ENCODE measurements at places on chromosomes 16 and 17.

- no peak for DNase-seq
- H3K4me3 ChIP-seq = no peak overlapping the region
- no peaks in the 10 kb centered on the region for H3K27me3 ChIP-seq
- H3K36me3 ChIP-seq = no peaks in the 10 kb centered on the region
These were observed 3.4 kb upstream of the WIPI1 start for GRCh38 chr17:68460715-68461114.

DNA sequence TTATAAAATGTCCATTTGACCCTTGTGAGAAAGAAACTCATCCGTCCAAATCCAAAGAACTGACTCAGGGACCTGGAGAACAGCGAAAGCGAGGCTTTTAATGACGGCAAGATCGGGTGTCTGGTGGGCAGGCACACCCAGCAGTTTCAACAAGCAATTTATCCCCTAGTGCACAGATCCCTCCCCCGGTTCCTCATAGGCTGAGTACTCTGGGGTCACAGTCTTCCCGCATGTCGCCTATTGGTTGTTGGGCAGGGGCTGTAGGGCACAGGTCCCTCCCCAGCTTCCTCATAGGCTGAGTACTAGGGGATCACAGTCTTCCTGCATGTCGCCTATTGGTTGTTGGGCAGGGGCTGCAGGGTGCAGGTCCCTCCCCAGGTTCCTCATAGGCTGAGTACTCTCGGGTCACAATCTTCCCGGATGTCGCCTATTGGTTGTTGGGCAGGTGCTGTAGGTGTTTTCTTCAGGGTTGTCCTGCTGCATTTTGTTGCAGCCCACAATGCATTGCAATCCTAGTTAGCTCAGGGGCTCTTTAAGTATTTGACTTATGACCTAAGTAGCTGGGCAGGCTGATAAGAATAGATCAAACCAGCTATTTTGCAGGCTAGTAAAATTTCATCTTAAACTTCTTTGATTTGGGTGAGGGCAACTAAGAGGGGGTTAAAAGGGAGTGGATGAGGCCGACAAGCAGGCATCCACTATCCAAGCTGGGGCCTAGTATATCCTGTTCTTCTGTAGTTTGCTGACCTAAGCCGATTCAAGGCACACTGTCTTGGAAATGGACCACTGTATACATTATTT, 3.6 kb upstream of the UTS2R start:
- peak overlapping the region; percentile 58 for H3K4me3 ChIP-seq
- no peaks in the 10 kb centered on the region for H3K36me3 ChIP-seq
- peak; percentile 99 for DNase-seq
- H3K4me1 ChIP-seq = peaks cover 70% of the 10 kb centered on the region
- peak overlapping the region; percentile 68 for H3K27ac ChIP-seq

- no peaks in the 10 kb centered on the region for H3K27me3 ChIP-seq
- no peak overlapping the region for H3K4me3 ChIP-seq
- H3K36me3 ChIP-seq = peaks cover 78% of the 10 kb centered on the region
- no peak for DNase-seq
These were observed 40.2 kb downstream of the MED13 start for GRCh38 chr17:62024866-62025265.

GRCh38 chr17:71067669-71068407, 898.5 kb downstream of the KCNJ2 start:
- H3K4me3 ChIP-seq = no peak overlapping the region
- H3K4me1 ChIP-seq = no peaks in the 10 kb centered on the region
- no peaks in the 10 kb centered on the region for H3K27me3 ChIP-seq
- DNase-seq = no peak
